ENCODE measurements at places on chromosomes 7 and 10.

DNA sequence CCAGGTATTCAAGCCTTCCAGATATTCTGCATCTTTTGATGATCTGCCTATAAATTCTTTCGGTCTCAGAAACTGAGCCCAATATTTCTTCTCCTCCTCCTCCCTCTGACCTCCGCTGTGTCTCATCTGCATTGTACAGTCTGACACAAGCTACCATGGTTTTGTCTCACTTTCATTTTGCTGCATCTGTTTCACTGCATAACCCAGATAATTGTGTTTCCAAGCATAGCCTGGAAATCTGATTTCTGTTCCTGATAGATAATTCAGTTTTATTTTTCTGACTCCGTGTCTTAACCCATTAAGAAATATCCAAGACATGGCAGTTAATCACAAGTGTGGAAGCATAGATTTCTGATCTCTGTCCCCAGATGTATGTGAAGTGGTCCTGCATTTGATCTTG lies 374.2 kb upstream of the SEMA3A start:
- no peak for DNase-seq

GRCh38 chr10:11210211-11210922 lies 192.7 kb downstream of the CELF2 start:
- no peak for DNase-seq

DNA sequence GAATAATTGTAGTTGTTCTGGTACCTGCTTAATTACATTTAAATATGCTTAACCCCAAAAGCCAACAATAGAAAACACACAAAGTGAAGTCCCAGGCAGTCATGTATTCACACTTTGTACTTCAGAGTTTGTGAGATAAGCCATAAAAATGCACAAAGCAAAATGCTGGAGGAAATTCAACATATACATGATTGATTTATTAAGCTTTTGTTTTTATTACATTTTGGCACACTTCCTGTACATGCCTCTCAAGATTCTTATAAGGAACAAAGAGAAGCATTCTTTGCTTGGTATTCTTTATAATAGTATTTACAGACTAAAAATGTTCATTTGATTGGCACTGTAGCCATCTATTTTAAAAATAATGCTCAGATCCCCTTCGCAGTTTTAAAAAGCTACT lies 107.7 kb upstream of the ANK3 start:
- DNase-seq = no peak

- DNase-seq = no peak
Observed at GRCh38 chr10:112426111-112426510, 20.6 kb downstream of the ZDHHC6 start.

- no peak for DNase-seq
Observed at GRCh38 chr7:139914306-139915267, 85.5 kb downstream of the TBXAS1 start.

- DNase-seq = no peak
Observed at GRCh38 chr7:1321411-1322239, 89.0 kb downstream of the UNCX start.

DNA sequence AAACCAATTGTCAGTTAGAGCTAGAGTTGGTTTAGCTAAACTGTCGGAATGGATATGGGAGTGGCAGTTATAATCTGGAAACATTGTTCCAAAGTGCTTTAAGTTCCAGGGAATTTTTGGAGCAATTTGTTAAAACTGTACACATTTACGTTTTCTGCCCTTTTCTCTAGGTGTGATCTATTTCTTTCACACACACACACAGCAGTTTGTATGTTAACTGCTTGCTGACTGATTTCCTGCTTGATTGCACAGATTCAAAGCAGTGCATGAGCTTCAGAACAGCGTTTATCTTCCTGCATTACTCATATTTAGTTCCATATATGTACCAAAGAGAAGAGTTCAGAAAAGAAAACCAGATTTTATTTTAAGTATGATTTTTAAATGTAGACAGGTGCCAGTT lies 57.9 kb downstream of the MGMT start:
- no peak for DNase-seq

DNA sequence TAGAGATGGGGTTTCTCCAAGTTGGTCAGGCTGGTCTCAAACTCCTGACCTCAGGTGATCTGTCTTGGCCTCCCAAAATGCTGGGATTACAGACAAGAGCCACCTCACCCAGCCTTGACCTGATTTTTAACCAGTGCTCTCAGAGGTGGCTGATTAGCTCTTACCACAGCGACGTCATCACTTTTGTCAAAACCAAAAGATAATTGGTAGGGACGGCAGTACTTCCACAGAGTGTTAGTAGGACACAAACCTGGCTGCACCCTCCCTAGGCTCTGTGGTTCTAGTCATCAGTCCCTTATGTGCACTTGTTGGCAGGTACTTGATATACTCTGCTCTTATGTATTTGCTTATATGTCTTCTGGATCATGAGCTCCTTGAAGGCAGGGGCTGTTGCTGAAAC lies 74.0 kb downstream of the GPR141 start:
- DNase-seq = no peak

- DNase-seq = peak; percentile 35
Observed at GRCh38 chr10:118850418-118851061, 95.8 kb upstream of the CACUL1 start.

DNA sequence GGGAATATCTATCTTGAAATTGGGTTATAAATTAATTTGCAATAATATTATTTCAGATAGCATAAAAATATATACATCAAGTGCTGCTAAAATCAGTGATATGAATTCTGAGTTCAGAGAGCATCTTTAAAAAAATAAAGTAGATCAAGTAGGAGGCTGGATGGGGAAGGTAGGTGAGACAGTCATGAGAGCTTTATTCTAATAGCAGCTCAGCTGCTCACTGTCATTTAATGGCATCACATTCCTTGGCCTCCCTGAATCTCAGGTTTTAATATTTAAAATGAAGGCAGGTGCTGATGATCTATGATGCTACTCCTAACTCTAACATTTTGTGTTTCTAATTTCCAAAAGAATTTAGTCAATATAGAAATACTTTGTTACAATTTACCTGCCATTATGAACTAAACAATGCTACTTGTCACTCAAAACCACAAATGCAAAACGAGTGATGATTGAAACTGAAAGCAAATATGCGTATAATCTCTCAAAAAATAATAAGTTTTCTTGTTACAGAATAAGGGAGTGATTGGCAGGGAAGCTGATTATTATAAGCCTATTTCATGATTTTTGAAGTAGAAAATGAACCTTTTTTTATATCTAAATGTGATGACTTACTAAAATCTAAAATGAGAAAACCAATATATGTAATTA lies 147.6 kb upstream of the CSTF2T start:
- DNase-seq = no peak

DNA sequence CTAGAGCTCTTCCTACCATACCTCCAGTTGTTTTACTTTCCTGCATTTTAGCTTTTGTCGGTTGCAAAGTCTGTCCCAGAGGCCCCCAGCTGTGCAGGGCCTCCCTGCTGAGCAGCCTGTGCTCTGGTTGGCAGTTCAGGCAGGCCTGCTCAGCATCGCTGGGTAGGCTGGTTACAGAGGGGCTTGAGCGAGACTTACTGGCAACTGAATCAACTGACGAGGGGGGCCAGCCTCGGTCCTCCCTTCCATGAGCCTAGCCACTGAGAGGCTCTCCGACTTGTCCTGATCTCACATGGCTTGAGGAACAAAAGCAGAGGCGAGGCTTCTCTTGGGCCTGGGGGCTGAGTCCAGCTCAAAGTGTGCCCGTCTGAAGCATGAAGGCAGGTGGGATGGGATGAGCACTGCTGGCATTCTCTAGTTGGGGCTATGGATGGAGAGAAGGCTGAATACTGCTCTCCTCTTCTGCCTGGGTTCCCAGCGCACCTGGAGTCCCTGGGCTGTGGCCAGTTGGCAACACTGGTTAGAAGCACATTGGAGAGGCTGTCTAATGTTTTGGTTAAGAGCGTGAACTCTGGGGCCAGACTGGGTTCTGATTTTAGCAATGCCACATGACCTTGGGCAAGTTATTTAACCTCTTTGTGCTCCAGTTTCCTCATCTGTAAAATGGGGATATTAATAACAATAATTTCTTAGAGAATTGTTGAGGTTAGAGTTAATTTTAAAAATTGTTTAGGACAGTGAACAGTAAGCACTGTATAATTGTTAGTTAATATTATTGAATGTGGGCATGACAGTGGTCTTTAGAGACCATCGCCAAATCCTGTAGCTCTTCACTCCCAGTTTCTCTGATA lies 6.9 kb upstream of the SFRP5 start:
- no peak for DNase-seq

DNA sequence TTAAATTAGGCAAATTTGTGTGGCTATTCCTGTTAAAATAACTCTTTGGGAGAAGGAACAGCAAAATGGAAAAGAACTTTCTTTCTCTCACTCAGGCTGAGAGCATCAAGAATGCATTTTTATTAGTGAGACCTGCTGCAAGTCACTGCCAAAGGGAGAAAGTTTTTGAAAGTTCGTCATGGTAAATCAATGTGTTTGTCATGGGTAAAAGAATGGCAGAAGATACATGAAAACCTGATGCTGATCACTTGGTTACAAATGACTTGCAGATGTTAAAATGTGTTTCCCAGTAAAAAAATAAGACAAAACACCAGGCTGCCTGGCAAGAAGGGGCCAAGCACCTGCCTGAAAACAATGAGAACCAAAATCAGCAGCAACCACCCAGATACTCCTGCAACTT lies 484.7 kb upstream of the NRP1 start:
- no peak for DNase-seq

GRCh38 chr10:92967641-92968040 lies 93.0 kb upstream of the CYP26C1 start:
- DNase-seq = no peak

DNA sequence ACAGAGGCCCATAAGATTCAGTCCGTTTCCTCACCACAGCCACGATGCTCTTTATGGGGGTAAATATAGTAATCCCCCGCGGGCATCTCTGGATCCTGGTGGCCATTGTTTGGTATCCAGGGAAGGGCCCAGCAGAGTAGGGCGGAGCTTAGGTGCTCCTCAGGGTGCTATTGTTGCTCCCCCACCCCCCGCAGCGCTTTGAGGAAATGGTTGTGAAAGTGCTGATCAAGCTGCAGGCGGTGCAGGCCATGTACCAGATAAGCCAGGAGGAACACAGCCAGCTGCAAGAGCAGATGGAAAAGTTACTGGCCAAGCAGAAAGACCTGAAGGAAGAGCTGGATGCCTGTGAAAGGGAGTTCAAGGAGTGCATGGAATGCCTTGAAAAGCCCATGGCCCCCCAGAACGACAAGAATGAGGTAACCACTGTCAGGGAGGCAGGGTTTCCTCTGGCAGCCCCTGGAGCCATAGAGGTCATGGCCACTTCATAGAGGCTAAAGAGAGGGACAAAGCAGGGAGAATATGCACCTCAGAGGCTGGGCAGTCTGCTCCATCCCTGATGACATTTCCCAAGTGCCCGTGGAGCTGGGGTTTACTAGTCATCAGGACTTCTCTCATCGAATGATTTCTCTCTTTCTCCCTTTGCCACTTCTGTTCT lies 17.6 kb upstream of the FLNC start:
- DNase-seq = no peak

DNA sequence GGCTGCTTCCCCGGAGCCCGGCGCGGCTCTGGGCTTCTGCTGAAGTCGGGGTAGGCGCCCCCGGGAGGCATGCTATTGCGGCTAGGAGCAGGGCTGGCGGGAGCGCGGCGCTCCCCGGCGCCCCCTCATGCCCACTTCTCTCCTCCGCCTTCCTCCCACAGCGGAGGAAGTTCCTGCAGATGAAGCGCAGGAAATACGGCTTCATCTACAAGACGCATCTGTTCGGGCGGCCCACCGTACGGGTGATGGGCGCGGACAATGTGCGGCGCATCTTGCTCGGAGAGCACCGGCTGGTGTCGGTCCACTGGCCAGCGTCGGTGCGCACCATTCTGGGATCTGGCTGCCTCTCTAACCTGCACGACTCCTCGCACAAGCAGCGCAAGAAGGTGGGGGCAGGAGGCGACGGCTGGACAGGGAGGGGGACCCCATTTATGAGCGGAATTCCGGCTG lies 479 bp downstream of the CYP26A1 start:
- no peak for DNase-seq

- no peak for DNase-seq
Observed at GRCh38 chr10:80492848-80493521, 38.9 kb downstream of the TSPAN14 start.

- DNase-seq = no peak
Observed at GRCh38 chr10:11120711-11121110, 103.0 kb downstream of the CELF2 start.

DNA sequence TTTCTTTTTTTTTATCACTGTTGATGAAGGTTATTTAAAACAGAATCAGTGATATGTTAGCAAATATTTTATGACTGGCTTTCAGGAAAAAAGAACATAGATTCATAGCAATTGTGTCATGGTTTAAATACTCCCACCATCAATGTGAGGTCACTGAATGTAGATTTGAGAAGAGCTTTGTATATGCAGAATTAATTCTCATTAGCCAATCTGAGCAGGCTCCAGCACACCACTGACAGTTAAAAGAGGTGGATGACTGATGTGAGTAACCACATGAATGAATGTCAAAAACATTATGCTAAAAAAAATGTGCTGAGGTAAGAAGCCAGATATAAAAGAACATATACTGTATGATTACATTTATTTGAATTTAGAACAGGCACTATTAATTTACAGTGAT lies 174.8 kb upstream of the KAT6B start:
- DNase-seq = no peak

GRCh38 chr7:33503014-33503413 lies 373.6 kb downstream of the BBS9 start:
- no peak for DNase-seq

DNA sequence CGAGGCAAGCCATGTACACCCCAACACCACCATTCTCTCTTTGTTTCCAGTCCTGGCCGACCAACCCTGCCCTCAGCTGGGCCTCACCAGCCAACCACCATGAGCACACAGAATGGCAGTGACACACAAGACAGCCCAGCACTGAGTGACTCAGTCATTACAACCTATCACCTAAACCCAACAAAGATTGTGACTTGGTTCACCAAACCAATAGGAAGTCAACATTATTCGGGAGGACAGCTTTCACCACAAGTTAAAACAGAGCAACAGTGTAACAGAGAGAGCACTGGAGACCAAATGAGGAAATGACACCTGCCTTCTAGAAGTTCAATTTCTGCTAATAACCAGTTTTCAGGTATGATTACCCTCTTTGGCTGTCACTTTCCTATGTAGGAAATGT lies 72.1 kb downstream of the DNMBP start:
- DNase-seq = no peak

DNA sequence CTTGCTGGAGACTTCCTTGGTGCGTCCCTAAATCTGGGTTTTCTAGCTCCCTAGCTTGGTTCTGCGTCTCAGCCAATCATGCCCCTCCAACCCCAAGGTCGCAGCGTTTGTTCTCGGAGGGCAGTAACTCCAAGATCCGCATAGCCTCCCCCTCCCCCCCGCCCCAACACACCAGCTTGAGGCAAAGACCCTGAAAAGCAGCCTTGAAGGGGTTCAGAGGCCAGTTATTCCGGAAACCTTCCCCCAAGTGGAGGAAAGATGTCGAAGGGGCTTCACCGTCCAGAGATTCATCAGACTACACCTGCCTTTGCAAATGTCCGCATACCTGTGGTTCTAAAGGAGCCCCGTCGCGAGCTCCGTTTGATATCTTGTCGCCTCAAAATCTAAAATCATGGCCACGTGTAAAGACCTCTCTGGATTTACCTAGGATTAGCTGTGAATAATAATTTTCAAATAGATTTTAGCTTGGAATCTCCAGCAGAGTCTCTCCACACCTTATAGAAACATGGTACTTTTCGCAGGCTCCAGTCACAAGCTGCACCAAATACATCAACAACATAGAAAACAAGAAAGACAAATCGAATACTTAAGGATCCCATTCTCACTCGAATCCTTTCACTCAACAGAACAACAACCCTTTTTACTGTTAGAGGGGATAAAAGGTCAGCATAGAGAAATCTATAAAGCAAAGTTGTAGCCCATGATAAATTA lies 7.9 kb downstream of the DLX6 start:
- no peak for DNase-seq

- no peak for DNase-seq
Observed at GRCh38 chr7:17307000-17307399, 8.5 kb downstream of the AHR start.

GRCh38 chr7:37694208-37695094 lies 10.9 kb downstream of the GPR141 start:
- no peak for DNase-seq
